ENCODE measurements at places on chromosomes 6 and 20.

GRCh38 chr6:98931696-98932095 is 16.1 kb downstream of the FBXL4 start:
- no peak for DNase-seq

DNA sequence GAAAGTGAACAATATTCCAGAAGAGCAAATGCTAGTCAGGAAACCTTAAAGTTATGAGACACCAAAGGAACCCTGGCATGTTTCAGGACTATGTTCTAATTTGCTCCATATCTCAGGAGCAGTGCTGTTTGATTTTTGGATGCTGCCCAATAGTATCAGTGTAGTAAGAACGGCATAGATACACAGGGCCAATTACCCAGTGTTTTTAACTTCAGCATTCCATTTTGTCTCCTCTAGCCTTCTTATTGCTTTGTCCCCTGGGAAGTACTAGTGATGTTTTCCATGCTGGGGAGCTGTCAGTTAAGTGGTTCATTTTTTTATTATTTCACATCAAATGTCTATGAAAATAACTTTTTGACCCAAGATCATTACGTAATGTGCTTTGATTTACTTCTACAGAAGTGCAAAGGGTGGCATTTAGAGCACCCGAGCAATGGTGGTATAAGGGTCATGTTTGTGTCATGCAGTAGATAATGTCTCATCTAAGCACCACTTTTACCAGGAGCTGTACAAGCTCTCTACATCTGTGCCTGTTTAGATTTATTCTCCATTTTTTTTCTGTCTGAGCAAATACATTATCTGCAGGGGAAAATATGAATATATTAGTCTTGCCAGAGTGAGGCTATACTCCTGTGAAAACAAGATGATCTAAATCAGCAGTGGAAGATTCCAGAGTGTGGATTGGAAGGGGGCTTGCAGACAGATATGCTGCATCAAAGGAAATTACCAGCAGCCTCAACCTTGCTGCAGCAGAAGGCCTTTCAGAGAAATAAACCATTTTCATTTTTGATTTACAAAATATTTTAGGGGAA is 198.8 kb upstream of the OPRM1 start:
- DNase-seq, result no peak

GRCh38 chr6:53107091-53107490 is 41.5 kb downstream of the GCM1 start:
- no peak for DNase-seq

GRCh38 chr6:151021896-151022295 is 156.4 kb downstream of the MTHFD1L start:
- DNase-seq, result no peak

GRCh38 chr6:10861086-10861485 is 20.8 kb downstream of the GCM2 start:
- DNase-seq, result no peak

DNA sequence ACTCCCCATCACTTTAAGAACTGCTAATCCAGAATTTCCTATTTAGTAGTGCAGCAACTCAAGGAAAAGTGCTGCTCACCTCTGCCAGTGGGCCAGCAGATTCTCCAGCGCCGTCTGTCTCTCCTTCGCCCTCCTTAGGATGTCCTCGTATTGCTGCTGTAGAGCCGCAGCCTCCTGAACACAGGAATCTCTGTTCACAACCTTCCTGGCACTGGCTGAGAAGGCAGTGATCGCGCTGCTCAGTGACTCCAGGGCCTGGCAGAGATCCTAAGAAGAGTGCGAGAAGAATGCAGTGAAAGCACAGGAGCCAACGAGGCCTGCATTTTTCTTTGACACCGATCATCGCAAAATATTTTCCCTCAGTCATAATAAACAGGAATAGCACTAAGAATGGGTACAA is 209.0 kb downstream of the SYNE1 start:
- DNase-seq, result no peak

DNA sequence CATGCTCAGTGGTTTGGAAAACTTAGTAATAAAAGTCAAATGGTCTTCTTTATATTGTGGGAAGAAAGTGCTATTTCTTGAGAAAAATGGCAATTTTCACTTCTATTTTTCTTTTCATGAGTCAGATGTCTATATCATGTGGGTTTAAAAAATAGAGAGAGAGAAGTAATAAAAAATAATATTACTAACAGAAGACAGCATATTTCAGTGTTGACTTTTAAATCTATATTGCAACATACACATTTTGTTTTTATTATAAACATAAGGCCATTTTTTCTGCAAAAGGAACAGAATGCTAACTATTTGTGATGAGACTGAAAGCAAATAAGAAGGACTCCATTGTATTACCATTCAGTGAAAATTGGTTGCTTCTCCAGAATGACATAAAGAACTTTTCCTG is 135.1 kb upstream of the CNR1 start:
- no peak for DNase-seq

DNA sequence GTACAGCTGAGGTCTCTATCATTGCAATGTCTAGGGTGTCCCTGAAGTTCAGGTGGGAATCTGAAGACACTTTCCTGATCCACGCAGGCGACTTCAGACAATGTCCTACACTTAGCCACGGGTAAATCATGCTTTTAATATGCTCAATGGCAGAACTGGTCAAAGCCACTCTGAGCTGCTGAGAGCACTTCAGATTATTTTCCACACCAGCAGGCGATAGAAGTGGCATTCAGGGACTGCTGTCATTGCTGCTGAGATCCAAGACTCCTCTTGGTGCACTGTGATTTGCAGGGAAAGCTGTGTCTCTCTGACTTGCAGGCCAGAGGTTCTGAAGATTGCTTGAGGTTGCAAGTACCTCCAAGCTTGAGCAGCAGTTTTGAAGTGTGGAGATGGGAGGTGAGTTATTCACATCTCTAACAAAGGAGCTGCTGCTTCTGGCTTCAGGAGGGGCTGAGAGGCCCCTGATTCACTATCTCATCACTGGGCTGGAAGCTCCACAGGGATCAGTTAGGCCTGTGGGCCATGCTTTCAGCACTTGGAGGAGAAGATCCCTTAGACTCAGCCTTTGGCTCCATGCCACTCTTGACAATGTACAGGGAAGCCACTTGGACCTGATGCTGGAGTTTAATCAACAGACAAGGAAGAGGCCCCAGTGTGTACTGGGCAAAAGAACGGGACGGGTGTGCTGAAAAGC is 2.9 kb upstream of the SSTR4 start:
- no peak for DNase-seq

- no peak for DNase-seq
Observed at GRCh38 chr20:15491575-15491974, 1081.7 kb downstream of the KIF16B start.

DNA sequence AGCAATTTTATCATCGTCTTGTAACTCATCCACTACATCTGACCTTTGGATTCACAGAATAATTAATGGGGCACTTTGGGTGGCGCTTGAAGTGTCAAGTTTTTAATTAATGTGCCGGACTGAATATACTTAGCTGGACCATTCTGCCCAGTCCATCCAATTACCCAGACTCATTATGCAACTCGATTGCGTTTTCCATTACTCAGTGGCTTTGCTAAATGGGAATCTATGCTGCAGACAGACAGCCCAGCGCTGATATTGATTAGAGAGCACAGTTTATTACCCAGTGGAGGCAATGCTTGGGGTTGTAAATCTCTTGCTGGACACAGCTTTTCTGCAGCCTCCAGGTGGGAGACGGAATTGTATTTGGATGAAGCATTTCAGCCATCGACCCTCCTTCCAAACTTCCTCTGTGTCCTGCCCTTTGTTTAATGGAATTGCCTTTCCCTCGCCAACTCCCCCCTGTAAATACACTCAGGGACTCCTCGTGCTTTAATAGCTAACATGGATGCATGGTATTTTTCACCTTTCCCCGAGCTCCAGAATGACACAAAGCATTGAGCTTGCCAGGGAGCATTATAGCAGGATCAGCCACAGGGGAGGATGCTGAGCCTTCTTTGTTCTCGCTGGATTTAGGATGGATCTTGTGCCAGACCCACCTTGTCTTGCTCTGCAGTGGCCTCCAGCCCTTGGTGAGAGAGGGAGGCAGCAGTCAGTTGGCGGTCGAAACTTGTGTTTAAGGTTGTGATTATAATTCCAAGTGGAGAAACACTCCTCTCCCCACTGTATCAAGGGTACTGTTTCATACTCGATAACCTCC is 59.7 kb downstream of the EDN3 start:
- no peak for DNase-seq

DNA sequence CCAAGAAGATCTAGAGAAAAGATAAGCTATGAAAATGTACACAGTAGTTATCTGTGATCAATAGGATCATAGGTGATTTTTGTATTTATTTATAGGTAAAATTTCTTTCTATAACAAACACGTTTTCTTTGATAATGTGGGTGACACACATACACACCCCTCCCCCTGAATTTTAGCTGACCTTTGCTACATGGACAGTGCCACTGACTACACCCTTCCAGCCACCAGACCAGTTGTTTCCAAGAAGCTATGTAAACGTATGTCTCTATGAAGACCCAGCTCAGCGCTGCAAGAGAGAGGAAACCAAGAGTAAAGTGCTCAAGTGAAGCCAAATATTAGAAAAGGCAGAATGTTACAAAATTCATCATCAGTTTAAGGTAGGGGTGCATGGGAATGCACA is 16.3 kb downstream of the MOCS1 start:
- no peak for DNase-seq

DNA sequence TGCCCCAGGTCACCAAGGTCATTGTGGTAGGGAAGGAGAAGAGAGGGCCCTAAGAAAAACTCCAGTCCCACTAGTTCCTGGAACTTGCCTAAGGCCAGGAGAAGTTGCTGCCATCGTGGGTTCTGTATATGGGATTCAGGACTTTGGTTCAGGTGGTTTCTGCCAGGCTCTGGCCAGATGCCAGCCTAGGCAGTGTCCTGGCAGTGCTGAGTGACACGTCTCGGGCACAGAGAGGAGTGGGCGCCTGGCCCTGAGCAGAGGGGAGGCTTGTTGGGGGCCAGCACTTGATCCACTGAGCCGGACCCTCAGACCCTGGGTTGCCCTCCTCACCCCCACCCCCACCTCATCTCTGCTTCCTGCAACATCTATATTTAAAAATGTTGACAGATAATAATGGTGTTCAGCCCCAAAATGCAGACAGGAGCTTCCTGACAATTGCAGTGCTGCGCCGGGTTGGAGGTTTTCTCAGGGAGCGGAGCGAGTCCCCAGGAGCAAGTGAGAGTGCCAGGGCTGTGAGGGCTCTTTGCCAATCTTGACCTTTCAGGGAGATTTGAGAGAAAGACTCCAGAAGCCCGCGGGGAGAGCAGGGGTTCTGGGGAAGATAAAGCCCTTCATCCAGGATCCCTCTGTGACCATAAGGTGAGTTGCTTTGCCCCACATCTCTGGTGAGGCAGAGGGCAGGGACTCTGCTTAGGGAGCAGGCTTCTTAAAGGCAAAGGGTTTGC is 71.9 kb downstream of the PHACTR3 start:
- no peak for DNase-seq

Data from left hindlimb (tissue), 1 donor.